ENCODE measurements at places on chromosomes 16 and 17.

DNA sequence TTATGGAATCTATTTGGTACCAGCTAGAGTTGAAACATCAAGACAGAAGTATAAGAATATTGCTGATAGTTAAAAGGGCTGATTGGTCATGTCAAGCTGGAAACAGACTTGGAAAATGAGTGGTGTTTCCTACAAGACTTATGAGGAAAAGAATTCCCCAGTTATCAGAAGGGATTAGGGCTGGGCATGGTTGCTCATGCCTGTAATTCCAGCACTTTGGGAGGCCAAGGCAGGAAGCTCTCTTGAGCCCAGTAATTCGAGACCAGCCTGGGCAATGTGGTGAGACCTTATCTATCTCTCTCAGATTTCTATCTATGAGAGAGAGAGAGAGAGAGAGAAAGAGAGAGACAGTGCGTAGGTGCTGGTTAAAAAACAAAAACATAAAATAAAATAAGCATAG, 139.5 kb upstream of the PMFBP1 start:
- no peak for DNase-seq

GRCh38 chr16:4668313-4668960, 24.9 kb upstream of the NUDT16L1 start:
- DNase-seq, result no peak

GRCh38 chr16:81873206-81873605, 94.1 kb downstream of the PLCG2 start:
- no peak for DNase-seq

GRCh38 chr16:74713325-74713724, 12.7 kb upstream of the MLKL start:
- DNase-seq, result no peak

DNA sequence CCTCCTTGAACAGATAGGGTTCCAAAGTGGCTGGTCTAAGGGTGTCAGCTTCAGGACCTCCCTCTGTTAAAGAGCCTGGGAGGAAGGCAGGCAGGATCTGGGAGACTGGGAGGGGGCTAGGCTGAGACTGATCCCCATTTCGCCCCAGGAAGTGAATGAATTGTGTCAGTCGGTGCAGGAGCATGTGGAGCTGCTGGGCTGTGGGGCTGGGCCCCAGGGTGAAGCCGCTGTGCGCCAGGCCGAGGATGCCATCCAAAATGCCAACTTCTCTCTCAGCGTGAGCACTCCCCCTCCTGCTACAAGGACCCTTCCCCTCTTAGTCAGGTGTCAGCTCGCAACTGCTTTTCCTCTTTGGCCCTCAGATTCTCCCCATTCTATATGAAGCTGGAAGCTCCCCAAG, 6.1 kb downstream of the CARMIL2 start:
- DNase-seq, result no peak

GRCh38 chr16:73792199-73793020, 504.2 kb upstream of the PSMD7 start:
- DNase-seq, result no peak

DNA sequence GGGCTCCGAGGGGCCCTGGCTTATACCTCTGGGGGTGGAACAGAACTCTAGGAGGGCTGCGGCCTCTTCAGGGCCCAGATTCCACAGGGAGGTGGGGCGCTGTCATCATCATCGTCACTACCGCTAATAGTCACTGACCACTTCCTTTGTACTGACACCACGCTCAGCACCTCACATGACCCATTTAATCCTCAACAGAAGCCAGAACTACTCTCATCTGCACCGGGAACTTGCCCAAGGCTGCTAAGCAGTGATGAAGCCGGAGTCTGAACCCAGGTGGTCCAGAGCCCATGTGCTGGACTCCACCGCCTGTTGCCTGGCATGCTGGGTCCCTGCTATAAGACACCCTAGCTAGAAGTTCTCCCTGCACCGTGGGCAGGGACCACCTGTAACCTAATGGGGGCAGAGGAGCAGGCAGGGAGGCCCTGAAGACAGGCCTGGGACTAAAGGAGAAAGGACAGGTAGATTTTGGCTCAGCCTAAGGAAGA, 12.0 kb downstream of the UNC13D start:
- DNase-seq, result no peak

DNA sequence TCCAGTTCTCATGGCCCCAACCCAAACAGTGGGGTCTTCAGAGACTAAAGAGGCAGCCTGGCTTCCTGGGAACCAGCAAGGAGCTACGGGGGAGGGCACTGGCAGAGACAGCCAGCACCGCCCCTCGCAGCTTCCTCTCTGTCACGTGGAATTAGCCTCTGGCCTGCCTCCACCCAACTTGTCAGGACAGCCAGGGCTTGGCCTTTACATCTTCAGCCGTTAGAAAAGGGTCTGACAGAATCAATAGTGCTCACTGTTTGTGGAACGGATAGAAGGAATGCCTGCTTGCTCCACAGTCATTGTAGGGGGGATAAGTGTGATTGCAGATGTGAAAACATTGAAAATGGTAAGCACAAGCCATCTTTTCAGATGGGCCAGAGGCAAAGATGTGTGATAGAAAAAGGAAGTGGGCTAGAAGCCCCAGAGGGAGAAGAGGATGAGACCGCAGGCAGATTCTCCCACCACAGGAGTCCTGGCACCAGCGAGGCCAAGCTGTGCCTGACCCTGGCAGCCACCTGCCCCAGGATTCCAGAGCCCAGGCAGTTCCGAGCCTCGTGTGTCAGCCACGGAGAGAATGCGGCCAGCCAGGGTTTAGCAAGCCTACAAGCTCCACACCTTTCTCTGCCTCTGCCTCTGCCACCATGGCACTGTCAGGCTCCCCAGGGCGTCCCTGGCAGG, 18.6 kb downstream of the GRIN2C start:
- DNase-seq, result no peak

DNA sequence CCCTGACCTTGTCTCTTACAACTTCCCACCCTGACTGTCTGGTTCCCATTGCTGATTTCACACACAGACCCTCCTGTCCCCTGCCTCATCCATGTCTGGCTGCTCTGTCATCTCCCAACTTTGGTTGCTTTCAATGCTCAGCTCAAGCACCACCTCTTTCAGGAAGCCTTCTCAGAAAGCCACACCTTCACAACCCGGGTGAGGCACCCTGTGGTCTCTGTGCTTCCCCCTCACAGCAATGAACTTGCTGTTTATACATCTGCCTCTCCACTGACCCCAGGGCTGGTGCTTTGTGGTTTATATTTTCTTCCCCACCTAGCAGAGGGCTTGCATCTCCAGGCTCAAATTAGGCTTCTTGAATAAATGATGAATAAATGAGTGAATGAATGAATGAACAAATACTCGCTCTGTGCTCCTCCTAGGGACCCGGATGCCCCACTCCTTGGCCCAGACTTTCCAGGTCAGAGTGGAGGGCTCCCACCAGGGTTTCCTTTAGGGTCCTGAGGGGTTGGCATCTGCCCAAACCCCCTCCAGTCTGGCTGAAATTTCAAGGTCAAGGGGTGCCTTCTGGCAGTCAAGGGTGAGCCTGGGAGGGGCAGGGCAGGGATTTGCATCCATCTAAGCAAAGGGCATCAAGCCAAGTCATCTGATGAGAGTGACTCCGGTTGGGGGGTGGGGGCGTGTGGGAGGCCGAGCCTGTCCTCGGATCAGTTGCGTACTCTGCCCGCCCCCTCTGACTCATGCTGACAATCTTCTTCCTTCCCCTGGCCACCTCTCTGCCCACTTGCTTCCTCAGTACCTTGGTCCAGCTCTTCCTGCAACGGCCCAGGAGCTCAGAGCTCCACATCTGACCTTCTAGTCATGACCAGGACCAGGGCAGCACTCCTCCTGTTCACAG, at the start of gene ITGAX:
TSS of gene ITGAX (plus strand) at position 783 of the 898 bp plus-strand sequence. CDS start at position 862, 79 bp downstream.
- no peak for DNase-seq

GRCh38 chr16:21145738-21146137, 4.9 kb downstream of the DNAH3 start:
- no peak for DNase-seq

DNA sequence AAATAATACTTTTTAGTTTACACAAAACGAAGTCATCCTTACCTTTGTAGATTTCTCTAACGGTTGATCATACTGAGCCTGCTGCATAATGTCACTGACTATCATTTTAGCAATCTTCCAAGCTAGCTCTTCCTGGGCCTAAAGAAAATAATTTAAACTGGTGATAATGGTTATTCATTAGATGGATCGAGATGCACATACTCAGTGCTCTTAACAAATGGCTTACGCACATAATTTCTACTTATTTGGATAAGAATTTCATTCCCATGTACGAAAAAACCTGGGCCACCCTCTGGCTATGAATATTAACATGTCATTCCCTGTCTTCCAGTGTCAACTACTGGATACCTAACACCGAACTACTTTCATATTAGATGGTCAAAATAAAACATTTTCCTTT, 41.4 kb upstream of the ULK2 start:
- no peak for DNase-seq

- DNase-seq, result no peak
Observed at GRCh38 chr16:73390936-73391335, 343.0 kb upstream of the ZFHX3 start.

DNA sequence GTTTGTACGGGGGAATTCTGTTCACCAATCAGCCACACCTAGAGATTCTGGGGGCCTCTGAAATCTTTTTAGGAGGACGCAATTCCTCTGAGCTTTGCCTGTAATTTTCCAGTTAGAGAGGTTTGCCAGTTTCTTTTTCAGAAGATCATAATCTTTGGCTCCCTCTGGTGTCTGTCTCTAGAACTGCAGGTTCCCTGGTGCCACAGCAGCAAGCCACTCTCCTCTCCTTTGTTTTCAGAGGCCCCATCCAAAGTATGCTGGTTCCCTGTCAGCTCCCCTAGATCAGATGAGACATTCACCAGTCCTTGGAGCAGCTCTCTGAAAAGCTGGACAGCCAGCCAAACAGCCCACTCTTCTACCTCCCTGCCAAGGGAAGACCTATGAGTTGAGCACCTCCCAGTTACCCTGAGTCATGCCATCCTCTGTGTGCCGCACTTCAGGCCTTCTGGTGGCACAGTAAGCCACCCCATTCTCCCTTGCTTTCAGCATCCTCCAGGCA, 36.1 kb downstream of the RNF112 start:
- peak; percentile 42 for DNase-seq

DNA sequence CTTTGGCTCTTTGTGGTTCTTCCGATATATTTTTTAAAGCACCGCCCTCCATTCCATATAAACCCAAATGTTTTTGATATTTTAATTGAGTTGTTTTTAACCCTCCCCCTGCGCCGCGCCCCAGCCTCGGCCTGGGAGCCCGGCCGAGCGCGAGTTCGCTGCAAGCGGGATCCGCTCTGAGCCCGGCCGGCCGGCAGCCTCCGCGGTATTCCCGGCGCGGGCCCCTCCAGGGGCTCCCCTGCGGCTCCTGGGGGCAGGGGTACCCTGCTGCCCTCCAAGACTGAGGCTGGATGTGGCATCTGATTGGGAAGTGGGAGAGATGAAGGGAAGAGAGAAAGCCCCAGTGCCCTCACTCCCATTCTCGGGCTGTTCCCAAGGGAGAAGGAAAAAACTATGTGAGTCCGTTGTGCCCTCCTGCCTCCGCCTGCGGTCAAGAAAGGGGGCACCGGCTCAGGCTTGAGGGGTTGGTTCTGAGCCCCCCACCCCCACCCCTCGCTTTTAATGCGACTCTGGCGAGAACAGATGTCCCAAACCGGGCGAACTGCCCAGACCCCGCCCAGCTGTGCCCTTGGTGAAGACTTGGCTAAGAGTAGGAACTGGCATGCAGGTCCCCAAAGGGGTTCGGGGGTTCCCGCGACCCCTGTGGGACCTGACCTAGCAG, 8.6 kb downstream of the NEUROD2 start:
- no peak for DNase-seq

DNA sequence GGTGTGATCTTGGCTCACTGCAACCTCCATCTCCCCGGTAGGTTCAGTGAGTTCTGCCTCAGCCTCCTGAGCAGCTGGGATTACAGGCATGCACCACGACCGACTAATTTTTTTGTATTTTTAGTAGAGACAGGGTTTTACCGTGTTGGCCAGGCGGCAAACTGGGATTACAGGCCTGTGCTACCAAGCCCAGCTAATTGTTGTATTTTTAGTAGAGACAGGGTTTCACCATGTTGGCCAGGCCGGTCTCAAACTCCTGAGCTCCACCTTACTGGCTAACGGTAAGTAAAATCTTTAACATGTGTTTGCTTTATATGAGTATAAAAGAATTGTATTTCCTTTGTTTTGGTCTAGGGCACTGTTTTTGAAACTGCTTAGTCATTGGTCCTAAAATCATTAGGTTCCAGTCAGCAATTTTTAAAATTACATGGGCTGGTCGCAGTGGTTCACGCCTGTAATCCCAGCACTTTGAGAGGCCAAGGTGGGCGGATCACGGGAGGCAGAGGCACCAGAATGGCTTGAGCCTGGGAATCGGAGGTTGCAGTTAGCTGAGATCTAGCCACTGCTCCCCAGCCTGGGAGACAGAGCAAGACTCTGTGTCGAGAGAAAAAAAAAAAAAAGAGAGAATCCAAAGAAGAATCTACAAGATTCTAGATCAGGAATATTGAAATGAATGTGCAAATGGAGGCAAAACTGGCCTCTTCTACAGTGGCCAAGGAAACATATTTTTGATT, 3.6 kb downstream of the FLYWCH1 start:
- no peak for DNase-seq

DNA sequence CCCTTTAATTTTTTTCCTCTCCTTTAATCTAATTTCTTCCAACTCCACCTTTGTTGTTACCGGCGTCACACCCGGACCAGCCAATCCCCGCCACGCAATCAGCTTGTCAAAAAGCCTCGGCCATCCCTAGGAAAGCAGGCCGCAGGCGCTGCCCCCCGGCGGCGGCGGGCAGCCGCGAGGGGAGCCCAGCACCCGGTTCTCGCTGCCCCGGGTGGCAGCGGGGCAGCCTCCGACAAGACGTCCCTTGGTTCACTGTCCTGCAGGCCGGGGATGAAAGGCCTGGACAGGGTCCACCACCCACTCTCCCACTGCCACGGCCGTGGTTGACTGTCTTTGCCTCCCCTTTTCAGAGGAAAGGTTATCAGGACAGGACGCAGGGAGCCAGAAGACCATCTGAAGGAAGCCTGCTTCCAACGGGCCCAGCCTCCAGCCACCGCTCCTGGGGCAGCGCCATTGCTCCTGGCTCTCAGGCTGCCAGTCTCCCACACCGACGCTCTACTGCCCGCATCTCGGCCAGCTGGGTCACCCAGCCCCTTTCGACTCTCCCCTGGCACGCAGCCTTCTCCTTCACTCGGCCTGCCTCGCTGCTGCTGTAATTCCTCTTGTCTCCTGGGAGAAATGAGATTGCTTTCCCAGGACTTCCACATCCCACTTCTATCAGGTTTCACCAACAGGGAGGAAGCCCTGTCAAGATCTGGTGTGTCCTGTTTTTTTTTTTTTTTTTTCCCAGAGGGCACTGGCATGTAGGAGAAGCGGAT, 2.8 kb upstream of the UBTF start:
- no peak for DNase-seq
